ENCODE measurements at places on chromosomes 16 and 17.

DNA sequence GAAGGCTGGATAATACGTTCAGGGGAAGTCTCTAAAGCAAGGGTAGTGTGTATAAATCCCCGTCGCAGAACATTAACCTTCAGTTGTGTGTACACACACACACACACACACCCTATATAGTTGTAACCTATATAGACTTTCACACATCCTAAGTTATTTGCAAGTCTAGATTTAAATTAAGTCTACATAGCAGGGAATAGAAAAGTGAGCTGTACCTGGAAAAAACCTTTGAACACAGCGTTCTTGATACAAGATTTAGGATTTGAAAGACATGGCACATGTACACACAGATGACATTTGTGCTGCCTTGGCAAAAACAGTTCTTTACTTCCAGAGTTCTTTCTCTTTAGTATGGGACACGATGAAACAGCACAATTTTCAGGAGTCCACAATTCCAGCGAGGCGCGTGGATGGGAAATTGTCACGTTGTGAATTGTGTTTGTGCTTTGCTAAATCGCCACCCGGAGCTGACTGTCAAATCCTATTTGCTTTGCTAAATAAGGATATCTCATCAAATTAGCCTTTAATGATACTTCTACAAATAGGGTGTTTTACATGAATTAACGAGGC lies 233.9 kb downstream of the MRTFB start:
- no peak for DNase-seq

DNA sequence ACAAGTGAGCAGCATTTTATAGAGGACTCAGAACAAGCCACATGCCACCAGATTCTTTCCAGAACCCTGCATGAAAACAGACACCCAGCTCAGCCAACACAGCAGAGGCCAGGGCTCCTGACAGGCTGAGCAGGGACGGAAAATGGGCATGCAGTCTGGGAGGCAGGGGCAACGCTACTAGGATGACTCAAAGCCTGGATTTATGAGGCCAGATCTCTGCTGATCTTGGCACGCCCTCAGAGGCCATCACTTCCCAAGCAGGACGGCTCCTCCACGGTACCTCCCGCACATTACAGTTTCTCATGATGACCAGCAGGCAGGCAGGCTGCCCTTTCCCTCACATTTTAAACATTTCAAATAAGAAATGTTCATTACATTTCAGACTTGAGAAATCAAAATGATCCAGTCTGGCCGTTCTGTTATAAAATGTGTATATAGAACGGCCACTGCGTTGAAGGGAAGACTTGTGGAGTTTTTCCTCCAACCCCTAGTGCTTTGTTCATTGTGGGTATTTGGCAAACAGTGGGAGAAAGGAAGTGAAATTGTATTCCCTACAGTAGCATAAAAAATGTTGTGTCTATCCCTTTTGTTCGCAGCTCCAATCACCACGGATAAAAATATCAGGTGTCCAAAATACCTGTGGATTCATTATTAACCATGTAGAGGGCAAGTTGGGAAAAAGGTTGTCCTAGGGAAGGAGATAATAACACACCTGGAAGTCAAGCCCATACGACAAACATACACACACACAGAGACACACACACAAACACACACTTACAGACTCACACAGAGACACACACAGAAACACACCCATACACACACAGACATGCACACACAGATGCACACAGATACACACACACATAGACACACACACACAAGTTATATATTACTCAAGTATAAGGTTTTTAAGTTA lies 64.8 kb upstream of the ADAMTS18 start:
- no peak for DNase-seq

DNA sequence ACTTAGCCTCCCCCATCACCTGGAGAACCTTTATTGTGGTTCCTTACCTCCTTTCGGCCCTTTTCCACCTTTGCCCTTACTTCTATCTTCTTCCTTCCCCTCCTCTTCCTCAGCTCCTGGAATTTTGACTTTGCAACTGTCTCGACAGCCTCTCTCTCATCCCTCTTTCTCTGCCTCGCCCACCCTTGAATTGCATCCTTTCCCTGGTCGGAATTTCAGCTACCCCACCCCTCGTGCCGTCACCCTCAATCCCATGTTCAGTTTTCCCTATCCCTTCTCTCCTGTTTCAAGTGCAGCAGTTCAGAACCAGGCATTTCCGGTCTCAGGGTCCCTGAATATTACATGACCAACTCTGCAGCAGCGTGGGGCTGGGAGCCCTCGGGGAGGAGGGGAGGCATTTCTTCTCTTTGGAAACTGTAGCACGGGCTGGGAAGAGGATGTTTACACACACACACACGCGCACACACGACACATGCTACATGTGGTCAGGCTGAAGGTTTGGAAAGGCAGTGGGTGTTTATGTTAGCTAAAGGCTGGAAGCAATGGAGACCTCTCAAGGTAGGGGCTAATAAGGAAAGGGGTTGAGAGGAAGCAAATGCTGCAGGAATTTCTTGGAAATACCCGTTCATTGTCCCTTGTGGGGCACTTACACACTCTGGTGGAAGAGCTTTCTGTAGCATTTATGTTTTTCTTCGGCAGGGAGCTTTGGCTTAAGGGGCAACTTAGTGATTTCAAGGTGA lies 971 bp downstream of the MINK1 start:
- DNase-seq: no peak

DNA sequence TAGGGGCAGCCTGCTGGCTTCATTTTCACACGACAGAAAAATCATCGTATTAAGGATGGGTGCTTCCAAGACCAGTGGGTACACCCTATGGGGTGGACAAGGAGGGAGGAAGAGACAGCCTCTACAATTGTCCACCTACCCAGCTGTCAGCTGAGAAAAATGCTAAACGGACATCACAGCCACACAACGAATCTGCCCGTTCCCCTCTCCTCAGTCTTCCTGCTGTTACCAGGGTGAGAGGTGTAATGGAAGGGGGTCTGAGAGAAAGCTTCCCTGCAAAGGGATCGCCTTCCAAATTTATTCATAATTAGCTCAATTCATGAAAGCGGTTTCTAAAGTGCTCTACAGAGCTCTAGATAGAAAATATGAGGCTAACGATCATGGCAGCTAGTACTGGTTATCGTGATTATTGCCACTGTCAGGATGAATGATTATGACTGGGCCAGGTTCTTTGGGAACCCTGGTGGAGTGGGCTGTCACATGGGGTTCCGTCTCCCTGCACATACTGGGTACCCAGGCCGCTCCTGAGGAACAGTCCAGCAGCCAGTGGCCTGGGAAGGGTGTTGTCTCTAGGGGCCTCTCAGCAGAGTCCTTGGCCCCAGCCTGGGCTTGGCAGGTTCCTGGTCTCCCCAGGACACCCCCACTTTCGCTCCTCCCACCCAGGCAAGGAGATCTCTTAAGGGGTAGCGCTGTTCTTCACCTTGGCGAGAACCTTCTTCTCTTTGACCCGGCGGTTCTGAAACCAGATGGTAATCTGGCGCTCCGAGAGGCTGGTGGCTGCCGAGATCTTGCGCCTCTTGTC lies 2.2 kb downstream of the HOXB13 start:
- DNase-seq: no peak
